ENCODE measurements at places on chromosomes 6 and 20.

DNA sequence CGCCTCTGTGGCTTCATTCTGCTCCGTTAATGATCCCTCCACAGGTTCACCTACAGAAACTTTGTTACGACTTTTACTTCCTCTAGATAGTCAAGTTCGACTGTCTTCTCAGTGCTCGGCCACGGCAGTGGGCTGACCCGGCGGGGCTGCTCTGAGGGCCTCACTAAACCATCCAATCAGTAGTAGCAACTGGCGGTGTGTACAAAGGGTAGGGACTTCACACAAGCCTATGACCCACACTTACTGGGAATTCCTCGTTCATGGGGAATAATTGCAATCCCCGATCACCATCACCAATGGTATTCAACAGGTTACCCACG is 1959.2 kb upstream of the DEFB115 start:
- DNase-seq = no peak

- DNase-seq = no peak
Measured at GRCh38 chr6:117810269-117810668, 96.8 kb upstream of the SLC35F1 start.

DNA sequence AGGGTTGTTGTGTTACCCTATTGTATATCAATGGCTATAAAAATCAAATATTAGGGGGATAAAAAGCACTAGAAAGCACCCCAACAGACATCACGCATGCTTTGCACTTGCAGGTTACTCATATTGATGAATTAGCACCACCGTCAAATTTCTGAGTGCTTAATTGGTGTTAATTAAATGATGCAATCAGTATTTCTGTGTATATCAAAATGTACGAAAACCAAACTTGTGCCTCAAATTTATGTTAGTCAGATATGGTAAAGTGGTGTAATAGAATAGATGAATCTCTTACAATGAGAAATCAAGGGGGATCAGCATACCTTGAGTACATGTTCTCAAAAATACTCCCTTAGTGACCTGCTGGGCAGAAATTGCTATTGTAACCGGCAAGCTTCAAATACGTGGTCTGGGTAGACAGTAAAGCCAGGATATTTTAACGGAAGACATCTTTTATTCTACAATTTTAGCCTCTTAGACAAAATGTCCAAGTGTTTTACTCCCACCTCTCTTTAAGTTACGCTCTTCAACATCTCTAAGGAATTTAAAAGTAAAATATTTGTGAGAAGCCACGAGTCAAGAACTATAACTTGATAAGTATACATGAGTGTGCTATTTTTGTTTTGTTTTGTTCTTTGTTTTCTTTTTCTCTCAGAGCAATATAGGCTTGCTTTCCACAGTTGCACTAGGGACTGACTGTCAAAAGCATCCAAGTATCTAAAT is 166.0 kb downstream of the QKI start:
- no peak for DNase-seq

DNA sequence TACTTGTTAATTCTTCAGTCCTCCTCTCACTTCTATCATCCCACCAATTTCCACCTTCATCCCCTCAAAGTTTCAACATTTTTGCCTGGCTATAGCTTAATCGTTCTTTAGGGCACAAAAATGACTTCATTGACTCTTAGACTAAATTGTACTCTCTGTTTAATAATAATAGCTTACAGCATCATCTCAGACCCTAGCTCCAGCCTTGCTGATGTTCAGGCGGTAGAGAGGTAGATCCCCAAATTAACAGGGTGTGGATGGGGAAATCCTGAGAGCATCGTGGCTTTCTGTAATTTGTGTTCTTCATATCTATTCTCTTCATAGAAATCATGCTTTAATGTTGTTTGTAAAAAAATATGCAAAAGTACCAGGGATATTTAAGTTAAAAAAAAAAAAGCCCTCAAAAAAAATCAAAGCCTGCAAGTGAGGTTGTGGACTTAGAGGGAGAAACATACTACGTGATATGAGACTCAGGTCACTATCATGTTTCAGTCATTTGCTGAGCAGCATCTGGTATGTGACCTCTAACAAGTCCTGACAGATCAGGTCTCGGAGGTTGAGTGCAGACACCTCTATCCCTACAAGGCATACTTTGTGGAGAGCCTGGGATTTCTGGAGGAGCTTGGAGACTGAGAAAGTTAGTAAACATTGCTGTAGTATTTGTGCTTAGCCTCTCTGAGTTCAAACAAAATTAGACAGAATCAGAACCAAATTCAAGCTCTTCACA is 1063.3 kb upstream of the CITED2 start:
- DNase-seq = no peak

- DNase-seq = no peak
Measured at GRCh38 chr6:44897316-44897715, 430.8 kb upstream of the RUNX2 start.

DNA sequence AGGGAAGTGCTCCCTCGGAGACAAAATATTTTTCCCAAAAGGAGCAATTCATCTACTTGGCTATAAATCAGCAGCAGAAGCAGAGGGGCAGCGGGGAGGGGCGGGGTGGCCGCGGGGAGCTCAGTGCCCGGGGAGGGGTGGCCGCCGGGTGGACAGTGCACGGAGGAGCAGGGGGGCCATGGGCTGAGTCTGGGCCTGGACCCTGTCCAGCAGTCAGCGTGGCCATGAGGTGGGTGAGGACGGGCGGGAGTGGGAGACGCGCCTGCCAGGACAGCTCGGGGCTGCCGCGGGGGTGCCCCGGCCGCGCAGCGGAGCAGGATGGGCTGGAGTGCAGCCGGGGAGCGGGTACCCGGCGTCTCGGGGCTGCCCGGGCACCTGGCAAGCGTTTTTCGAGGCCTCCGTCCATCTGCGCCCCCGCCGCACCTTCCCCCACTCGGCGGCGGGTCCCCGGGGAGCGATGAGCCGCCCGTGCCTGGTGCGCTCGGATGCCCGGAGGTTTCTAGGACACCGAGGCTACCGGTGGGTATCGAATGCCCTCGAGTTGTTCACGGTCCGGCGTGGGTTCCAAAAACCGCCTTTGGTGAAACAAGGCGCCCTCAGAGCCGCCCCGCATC is 229.5 kb downstream of the THBS2 start:
- no peak for DNase-seq

GRCh38 chr20:6886065-6886729 is 118.7 kb downstream of the BMP2 start:
- no peak for DNase-seq

GRCh38 chr6:13304580-13305260 is 23.6 kb downstream of the TBC1D7 start:
- no peak for DNase-seq

GRCh38 chr6:40393641-40394040 is 193.5 kb downstream of the LRFN2 start:
- no peak for DNase-seq

DNA sequence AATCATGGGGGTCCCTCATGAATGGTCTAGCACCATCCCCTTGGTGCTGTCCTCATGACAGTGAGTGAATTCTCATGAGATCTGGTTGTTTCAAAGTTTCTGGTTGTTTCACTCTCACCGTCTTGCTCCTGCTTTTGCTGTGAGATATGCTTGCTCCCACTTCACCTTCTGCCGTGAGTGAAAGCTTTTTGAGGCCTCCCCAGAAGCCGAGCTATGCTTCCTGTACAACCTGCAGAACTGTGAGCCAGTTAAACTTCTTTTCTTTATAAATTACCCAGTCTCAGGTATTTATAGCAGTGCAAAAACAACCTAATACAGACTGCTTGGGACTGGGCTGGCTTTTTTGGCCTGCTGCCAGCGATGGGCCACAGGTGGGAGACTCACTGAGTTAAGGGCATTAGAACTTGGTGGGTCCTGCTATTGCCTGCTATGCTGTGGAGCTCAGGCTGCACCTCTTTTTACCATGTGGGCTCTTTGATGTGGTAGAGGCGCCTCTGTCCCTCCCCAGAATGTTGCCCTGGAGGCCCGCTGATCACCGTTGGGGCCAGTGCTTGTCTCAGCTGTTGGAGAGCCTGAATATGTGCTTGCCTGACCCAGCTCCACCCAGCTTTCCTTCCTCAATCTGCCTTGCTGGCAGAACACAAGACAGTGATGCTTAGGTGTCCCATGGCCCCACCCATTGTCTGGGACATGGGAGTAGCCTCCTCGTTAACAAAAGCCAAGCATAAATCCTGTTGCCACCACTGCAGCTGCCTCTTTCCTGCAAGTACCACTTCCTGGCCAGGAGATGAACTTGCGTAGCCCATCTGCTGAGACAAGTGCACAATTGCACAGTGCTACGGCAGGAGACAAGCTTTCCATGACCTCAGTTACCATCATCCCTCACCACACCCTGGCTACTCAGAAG is 47.1 kb downstream of the IGF2R start:
- no peak for DNase-seq
